ENCODE measurements at places on chromosomes 7 and 10.

DNA sequence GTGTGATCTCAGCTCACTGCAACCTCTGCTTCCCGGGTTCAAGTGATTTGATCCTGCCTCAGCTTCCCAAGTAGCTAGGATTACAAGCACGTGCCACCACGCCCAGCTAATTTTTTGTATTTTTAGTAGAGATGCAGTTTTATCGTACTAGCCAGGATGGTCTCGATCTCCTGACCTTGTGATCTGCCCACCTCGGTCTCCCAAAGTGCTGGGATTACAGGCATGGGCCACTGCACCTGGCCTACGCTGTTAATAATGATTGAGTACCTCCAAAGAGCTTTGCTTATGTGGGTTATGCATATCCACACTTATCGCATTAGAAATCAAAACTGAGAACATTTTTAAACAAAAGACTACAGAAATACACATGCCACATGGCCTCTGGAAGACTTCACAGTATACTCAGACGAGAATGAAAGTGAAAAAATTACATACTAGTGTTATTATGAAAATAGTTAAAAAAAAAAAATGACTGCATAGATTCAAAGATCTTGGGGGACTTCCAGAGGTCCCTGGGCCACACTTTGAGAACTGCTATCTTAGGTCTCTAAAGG, 25.4 kb downstream of the RPP38 start:
- DNase-seq, result no peak

DNA sequence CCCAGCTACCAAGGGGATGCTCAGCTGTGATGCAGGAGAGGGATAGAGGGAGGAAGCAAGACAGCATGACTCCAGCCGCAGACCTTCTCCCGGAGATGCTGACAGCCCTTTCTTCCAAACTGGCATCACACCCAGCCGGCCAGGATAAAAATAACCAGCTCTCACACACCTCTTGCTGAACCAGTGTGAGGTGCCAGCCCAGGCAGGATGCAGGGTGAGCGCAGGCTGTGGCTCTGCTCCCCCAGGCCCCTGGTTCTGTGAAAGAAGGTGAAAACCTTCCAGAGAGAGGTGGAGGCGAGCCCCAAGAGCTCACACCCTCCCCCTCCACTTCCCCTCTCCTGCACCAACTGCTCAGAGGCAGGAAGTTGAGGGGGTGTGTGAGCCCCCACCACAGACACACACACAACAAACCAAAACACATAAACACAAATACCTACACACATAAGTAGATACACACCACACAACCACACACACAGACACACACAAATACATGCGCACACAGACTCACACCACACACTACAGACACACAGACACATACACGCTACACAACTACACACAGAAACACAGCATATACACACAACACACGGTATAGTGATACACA, 4.0 kb downstream of the GPR15LG start:
- no peak for DNase-seq

GRCh38 chr10:36385693-36386092, 739.7 kb upstream of the ANKRD30A start:
- DNase-seq, result no peak

DNA sequence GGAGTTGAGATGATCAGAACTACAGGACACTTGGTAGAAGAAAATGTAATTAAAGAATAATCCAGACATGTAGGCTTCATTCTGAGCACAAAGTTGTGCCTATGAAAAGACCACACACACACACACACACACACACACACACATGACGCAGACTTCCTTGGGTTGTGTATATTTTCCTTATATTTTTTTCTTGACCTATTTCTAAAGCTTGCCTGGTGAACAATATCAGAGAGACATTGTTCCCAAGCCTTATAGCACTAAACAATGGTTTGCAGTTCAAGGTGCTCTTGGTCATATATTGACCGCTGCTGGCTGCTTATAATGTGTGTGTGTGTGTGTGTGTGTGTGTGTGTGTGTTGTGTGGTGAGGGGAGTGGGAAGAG, 202.7 kb downstream of the PRPF18 start:
- no peak for DNase-seq

DNA sequence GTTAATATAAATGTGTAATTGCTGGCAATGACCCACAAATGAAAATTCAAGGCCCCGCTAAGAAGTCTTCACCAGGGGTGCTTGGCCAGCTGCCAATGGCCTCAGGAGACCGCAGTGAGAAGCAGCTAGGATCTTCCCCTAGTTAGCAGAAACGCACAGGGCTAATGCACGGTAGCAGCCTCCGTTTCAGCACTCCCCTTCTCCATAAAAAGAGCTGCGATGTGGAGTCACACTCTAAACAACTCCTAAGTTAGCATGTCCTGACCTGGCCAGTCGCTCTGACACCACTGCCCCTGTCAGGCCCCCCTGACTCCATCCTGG, 139.0 kb downstream of the SEPTIN14 start:
- no peak for DNase-seq

DNA sequence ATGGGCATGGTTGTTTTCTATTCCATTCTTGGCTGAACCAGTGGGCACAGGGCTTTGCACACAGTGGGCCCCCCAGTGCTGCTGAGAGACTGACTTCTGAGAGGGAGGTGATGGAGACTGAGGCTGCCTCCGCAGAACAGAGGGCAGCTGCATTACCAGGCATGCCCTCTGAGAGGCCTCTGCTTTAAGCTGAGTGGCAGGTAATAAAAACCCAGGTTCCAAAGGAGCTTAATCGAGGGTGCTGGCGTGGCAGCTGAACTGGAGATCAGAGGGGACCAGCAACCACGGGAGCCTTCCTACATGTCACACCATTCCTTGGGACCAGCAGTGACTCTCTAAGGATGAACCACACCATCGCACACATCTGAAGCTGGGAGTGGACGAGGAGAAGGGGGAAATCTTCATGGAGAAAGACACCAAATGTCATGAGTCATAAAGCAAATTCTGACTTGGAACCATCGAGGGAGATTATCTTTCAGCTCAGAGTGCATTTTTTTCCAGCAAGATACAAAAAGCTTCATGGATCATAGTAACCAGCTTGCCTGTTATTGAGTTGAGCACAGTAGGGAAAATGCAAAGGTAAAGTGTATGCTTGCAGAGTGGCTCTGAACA, 24.6 kb downstream of the HIPK2 start:
- peak; percentile 28 for DNase-seq

DNA sequence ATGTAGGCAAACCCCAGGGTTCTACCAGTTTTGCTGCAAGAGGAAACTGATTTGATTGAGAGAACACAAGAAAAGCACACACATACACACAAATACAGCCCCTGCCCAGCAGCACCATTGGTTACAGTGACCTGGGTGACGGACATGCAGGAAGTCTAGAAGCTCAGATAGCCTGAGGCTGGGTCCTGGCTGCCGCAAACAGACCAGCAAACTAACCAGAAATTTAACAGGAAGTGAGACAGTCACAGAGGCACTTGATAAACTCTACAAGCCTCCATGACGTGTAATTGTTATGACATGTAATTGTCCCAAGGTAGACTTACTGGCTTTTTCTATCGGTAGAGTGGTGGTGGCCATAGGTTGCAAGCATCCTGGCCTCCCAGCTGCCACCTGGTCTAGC, 58.9 kb downstream of the PRKAR2B start:
- DNase-seq, result no peak
